Upper lobe of left lung (tissue), 6 donors: ENCODE measurements at places on chromosomes 11 and 22. TPM values are rescaled to one million over a fixed set of nuclear protein-coding genes. Genes with fewer than 3 reads are reported as not detected.
A peak's percentile ranks its signal among the peaks of the same experiment; 100 is the strongest.

The HTR3A gene
- total RNA-seq, result not detected

DNA sequence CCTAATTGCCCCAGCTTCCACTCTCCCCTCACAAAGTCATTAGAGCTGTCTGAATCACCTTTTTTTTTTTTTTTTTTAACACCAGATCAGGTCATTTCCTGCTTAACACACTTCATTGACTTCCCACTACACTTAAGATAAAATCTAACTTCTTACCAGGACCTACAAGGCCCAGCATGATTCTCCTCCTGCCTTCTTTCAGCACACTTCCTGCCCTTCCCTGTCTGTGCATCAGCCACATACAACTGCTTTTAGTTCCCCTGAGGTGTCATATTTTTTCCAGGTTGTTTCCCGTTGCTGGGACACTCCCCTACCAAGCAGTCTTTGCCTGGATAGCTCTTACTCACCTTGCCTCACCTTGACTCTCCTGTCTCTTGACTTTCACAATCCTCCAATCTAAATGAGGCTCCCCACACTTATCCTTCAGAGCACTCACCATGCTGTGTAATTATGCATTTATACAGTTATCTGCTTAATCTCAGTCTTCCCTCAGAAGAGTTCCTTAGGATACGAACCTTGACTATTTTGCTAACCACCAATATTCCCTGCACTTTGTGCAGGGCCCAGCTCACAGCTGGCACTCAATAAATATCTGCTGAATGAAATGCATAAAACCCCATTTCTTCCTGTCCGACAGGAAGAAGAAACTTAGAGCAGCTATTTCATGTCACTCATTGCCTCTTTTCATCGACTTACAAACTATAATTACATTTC lies 96.6 kb upstream of the AKIP1 start:
- no peak for DNase-seq

- no peak for DNase-seq
Observed at GRCh38 chr22:46025225-46025972, 48.4 kb upstream of the WNT7B start.

DNA sequence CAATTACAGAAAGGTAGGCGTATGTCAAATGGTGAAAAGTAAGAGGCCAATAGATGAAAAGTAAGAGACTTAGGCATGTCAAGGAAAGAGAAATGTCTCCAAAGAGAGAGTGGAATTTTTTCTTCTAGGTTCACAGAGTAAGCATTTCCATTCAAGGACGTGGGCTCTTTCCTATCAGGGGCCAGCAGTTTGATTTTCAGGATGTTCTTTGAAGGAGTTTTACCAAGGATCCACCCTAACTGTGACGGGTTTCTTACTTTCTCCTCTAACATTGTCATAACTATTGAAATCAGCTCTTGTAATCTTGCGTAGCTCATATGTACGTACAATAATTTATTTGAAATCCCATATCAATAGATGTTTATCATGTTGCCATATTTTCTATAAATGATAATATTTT lies 2112.2 kb upstream of the RAG2 start:
- DNase-seq, result no peak

DNA sequence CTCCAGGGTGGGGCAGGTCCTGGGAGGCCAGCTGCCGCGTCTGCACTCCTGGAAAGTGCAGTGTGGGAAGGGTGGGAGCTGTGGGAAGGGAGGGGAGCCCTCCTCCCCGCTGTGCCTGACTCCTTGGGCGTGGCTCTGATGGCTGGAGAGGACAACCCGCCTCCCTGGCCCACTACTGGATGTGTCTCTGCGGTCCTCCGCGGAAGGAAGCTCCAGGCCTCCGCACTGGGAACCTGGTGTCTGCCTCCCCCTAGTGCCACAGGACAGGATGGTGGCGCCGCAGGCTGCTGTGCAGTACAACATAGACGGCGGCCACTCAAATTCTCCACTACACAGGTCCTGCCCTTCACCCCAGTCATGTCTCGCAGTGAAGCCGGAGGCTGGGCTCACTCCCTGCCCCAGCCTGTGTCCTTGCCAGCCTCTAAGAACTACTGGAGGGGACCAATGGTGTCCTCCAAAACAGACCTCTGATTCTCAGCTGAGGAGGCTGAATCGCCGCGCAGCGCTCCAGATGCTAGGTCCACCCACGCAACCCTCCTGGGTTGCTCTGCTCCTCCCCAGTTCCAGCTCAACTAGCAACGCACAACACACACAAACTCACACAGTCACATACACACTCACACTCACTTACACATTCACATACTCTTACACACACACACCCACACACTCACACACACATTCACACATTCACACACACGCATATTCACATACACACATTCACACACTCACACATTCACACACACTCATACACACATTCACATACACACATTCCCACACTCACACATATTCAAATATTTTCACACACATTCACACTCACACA lies 12.4 kb upstream of the DSCAML1 start:
- peak; percentile 80 for DNase-seq

DNA sequence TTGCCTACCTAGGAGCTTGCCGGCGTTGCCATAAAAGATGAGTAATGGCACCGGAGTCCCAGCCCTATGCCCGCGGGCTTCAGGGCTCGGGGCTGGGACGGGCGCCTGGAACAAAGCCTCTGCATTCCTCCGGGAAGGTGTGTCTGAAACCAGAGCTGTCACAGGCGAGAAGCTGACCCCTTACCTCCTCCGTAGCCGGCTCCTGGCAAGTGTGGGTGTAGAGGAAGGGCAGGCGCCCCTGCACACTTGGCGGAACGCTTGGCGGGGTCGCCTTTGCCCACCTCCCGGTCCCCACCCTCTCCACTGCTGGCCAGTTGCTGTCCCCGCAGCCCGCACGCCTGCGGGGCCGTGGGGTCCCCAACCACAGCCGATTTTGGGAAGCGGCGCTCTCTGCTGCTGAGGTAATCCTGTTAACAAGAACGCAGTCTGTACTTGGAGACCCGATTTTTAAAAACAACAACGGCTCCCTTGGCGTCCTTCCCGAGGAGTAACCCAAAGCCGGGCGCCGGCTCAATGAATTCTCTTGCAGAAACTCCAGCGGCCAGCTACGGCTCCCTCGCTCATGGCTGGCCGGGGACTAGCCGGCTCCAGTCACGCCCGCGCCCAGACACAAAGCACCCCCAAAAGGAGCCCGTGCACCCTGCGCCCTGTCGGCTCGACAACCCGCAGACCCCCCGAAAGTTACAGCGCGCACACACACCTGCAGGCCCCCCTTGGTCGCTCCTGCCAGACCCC lies 89.2 kb downstream of the PLEKHA7 start:
- DNase-seq, result peak; percentile 79

The C11orf65 gene
- total RNA-seq, result 2.3 TPM

The CCDC86 gene
- 14.2 TPM for total RNA-seq

GRCh38 chr22:44286646-44287045 lies 26.1 kb downstream of the SHISAL1 start:
- no peak for DNase-seq

GRCh38 chr22:41838842-41839618 lies 6.1 kb downstream of the SREBF2 start:
- no peak for DNase-seq

DNA sequence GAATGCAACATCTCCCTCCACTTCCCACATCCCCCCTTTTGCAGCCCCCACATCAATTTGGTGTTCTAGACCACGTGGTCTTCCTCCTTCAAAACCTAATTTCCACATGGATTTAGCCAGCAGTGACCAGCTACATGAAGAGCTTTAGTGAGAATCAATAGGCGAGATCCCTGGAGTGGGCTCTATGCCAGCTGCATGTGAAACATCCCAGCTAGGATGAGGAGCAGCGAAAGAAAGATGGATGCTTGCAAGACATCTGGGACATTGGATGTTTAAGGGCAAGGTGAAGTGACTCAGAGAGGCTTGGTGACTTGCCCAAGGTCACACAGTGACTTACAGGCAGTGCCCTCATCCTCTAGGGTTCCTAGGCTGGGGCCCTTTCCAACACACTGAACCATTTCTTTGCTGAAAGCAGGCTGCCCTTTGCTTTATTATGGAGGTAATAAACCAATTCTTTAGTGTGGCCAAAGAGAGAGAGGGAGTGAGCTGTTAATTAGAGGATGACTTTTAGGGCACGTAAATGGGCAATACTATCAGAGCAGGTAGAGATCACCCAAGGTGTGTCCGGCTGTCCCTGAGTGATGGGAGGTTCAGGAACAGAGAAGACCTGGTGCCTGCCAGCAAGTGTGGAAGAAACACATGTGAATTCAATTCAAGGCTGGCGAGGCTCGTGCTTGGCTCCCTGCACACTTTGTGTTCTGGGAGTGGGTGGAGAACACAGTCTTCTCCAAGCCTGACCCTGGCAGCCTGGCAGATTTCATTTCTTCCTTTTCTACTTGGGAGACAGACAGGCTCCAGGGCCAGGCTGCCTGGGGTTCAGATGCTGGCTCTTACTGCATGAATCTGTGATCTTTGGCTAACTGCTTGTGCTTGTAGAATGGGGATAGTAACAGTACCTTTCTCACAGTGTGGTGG lies 24.0 kb downstream of the TSPAN18 start:
- no peak for DNase-seq

The MS4A3 gene
- total RNA-seq, result not detected

The OSBP2 gene
- total RNA-seq, result 12.6 TPM

- no peak for DNase-seq
Observed at GRCh38 chr11:65083134-65083833, 556 bp downstream of the CDCA5 start.

The STIM1 gene
- 59.4 TPM for total RNA-seq

GRCh38 chr11:16933756-16934603 lies 80.2 kb downstream of the PLEKHA7 start:
- DNase-seq, result no peak

The GALNT18 gene
- total RNA-seq, result 88.8 TPM

The UBQLNL gene
- total RNA-seq, result 0.76 TPM

- no peak for DNase-seq
Observed at GRCh38 chr22:38314051-38314932, 2.9 kb downstream of the CSNK1E start.

DNA sequence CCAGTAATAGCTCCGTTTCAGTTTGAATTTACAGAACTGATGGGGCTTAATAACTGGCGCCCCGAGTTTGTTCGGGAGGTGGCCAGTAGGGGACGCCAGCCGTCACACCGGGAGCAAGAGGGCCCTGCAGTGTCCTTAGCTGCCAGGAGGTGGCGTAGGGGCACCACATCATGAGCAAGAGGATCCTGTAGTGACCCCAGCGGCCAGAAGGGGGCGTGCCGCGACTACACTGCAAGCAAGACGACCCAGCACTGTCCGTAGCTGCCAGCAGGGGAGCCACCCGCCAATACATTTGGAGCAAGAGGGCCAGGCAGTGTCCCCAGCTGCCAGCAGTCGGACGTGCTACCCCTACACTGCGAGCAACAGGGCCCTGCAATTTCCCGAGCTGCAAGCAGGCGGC lies 663.7 kb upstream of the B3GAT1 start:
- DNase-seq, result peak; percentile 30
